ENCODE measurements at places on chromosomes 13 and 19.

GRCh38 chr13:68026077-68026476 is 795.9 kb upstream of the PCDH9 start:
- no peak for DNase-seq

DNA sequence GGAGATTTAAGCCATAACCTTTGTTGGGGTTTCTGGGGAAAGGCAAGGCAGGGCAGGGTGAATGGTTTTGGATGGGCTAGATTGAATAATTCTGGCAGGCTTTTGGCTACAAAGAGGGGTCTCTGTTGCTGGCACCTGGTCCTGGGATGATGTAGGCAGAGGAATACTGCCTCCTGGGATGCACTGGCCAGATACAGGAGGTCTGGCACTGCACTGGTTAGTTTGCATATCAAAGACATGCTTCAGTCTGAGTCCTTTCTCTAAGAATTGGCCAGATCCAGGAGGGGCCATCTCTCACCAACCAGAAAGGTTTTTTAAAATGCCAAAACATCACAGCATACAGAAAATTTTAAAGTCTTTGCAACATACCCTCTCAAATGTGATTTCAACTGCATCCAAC is 8.0 kb upstream of the MEDAG start:
- no peak for DNase-seq

GRCh38 chr19:14477418-14478112 is 2.4 kb upstream of the PTGER1 start:
- DNase-seq = no peak

GRCh38 chr19:19436137-19436691 is 30.7 kb downstream of the GATAD2A start:
- no peak for DNase-seq

DNA sequence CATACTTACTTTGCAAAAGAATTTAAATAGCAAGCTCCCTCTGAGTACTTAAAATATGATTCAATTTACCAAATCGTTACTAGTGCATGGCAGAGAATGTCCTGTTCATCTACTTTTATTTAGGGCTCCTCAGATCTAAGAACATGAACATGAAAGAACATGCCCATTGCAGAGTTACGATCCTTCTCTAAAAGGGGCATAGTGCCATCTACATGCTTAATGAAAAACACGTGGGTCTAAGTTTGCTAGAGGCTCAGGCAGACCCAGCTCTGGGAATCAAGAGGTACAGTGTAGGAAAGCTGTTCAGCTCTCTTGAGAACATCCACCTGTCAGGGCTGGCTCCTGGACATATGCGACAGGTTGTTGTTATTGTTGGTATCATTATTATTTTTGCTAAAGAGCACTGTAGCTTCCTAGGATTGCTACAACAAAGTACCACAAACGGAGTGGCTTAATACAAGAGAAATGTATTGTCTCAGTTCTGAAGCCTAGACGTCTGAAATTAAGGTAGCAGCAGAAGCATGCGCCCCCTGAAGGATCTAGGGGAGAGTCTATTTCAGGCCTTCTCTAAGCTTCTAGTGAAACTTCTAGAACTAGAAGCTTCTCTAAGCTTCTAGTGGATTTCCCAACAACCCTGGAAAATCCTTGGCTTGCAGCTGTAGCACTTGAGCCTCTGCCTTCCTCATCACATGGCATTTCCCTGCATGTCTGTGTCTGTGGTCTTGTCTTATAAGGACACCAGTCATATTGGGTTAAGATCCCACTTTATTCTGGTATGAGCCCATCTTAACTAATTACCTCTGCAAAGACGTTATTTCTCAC is 133.9 kb downstream of the DCT start:
- no peak for DNase-seq

DNA sequence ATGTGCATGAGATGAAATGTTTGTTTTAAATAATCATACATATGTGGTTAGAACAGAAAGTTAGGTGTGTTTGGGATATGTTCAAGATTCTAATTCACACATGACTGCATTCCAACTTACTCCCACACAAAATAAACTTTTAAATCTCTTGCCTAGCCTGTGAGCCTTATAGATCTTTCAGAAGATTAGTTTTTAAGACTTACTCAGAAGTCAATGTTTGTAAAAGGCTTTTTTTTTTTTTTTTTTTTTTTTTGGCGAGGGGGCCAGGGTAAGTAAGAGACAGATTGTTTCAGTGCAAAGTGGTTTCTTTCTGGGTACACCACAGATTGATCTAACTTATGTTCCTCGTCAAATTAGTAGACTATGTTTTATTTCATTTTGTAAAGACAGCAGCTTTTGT is 39.1 kb downstream of the GPR180 start:
- DNase-seq = no peak

GRCh38 chr13:43545317-43545874 is 241.4 kb downstream of the ENOX1 start:
- DNase-seq = no peak

DNA sequence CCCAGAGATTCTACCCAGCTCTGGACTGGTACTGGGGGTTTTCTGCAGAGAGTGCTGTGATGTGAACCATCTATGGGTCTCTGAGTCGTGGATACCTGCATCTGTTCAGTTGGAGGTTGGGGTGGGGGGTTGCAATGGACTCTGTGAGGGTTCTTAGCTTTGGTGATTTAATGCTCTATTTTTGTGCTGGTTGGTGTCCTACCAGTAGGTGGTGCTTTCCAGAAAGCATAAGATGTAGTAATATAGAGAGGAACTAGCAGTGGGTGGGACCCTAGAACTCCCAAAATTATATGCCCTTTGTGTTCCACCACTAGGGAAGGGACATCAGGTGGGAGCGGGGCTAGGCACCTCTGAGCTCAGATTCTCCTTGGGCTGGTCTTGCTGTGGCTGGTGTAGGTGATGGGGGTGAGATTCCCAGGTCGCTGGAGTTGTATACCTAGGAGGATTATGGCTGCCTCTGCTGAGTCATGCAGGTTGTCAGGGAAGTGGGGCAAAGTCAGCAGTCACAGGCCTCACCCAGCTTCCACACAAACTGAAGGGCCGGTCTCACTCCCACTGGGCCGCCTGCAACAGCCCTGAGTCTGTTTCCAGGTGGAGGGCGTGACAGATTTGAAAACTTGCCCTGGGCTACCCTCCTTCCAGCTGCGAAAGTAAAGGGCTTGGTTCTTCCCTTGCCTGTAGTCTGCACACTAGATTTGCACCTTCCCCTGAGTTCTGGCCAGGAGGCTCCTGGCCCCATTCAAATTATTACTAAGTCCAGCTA is 573.0 kb upstream of the SLITRK1 start:
- no peak for DNase-seq

Data from activated CD8-positive, alpha-beta memory T cell treated with anti-CD3 and anti-CD28 coated beads, Interleukin-2, amount 10 ng/mL, durations not matched to agents 7 days and 5 days (primary cell).